ENCODE measurements at places on chromosomes 3 and 15.

- DNase-seq = peak; percentile 75
Observed at GRCh38 chr3:157201648-157202278, 41.8 kb upstream of the CCNL1 start.

DNA sequence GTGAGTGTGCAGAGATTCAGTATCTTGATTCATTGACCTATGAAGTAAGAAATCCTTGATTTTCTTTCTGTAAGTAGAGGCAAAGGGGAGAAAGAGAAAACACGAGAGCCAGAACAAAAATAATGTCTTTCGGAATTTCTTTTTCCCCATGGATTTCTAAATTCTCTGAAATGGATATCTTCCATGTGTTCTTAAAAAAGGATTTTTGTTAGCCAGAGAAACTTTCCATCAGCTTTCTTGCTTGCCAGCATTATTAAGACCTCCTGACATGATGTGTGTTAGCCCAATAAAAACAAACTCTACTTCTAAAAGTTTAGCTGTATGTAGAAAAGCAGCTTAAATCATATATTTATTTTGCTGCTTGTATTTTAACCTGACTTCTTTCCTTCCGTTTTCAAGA, 122.3 kb upstream of the AADACL2 start:
- no peak for DNase-seq

DNA sequence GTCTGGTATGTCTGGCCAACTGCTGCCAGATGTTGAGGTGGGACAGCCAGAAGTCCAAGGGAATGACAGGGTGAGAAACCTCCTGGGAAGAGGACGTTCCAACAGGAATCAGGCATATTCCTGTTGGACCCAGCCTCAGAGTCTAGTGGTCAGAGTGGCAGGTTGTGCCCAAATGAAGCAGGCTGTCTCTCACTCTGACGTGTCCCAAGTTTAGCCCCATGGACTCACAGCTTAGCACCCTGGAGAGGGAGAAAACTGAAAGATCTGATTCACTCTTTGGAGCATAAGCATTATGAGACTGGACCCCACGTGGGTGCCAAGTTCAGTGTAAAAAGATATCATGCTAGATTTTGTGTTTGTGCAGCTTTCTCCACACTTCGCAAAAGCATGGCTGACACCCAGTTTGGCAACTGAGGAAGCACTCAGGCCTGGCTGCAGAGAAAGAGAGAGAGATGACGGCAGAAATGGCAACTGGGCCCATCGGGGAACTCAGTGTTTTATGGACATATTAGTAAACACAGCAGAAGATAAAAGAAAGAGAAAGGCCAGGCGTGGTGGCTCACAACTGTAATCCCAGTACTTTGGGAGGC, 88.2 kb upstream of the LMCD1 start:
- DNase-seq = no peak

DNA sequence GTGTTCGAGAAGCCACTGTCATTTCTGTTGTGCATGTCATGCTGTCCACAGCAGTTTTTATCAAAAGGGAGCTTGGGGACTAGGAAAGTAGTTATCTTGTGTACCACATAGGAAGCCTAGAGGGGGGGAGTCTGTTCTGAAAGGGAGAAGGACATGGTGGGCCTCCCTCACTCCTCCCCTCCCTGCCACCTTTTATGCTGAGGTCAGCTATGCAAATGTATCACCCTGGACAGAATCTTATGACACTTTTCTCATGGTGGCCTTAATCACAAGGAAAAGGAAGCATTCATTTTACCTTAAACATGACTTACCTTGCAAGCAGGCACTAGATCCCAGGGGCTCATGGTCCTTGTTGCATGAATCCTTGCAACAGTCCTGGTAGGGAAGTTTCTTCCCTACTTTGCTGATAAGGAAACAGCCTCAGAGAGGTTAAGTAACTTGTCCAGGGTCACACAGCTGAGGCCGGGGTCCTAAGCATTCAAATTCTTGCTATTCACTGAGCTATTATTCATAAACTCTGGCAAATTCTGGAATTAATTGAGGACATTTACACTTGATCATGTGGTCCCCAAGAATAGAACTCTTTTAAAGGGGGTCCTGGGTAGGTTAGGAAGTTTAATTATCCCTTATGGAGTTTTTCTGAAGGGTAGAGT, 81.1 kb upstream of the SLC6A1 start:
- DNase-seq = no peak

DNA sequence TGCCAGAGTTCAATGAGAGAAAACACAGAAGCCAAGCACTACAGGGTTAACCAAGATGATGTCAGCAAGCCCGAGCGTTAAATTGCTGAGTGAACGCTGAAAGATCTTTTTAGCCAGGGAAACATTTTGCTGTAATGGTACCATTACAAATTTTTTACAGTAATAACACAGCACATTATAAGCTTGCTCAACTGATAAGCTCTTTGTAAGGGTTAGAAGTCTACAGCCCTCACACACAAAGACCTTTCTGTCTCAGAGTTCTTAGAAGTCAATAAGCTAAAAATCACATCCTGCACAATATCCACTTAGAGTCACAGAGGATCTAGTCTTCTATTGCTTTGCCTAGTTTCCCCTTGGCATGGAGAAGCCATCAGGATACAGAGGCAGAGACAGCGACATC, 29.9 kb downstream of the CHSY1 start:
- peak; percentile 35 for DNase-seq

DNA sequence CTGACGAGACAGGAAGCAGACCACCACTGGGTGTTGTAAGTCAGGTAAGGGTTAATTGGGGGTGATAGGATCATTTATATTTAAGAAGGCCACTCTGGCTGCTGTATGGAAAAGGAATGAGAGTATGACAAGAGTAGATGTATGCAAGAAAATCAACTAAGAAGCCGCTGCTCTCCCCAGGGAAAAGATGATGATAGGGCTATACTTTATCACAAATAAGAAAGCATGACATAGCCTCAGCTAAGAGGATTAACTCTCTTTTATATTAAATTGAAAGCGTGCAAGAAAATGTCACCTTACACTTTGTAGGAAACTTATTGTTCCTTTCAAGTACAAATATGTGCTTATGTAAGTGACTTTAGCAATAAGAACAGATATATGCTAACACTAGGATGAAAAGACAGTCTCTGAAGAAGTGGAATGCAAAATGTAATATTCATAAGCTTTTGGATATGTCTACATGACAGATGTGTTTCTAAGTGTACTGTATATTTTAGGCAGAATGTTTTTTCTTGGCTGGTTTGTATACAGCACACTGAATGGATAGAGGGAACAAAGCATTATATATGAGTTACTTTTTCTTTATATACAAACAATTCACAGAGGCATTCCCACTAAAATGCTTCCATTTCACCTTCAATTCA, 8.7 kb upstream of the NDUFB4 start:
- no peak for DNase-seq

DNA sequence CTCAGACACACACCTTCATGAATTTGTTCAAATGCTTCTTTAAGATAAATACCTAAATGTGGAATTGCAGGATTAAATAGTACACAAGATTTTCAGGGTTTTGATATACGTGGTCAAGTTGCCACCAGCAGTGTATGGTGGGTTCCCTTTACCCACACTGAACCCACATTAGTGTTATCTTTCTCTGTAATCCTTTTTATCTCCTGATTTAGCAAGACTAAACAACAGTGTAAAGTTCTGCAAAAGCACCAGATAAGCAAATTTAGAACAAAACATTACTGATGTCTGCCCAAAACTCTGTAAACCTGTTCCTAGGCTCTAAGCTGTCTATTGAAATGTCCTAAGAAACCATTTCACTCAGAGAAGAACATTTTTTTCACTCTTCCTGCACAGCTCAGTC, 352.9 kb downstream of the FHIT start:
- DNase-seq = no peak

- DNase-seq = no peak
Observed at GRCh38 chr3:197427021-197427420, 128.6 kb upstream of the DLG1 start.

Data from pons (tissue), 1 donor.